Left ventricle myocardium inferior (tissue), 1 donor: ENCODE measurements at places on chromosomes 4 and X. TPM values are rescaled to one million over a fixed set of nuclear protein-coding genes. Genes with fewer than 3 reads are reported as not detected.

The PITX2 gene
- not detected for total RNA-seq

The GAGE2A gene
- total RNA-seq = not detected

GRCh38 chr4:74370912-74371311, 6.0 kb downstream of the EREG start:
- no peak for DNase-seq

- no peak for DNase-seq
These were observed 97.3 kb downstream of the EMCN start for GRCh38 chr4:100420571-100420970.

DNA sequence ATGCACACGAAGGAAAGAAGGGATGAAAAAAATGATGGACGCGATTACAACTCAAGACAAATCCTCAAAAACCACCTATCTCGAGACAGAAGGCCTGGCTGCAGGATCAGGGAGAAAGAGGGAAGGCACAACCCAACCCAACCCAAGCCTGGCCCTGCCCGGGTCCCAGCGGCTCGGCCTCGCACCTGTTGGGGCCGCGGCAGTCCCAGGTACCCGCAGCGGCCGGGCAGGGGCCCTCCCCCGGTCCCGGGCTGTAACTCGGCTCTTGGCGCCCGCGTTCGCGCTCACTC, 464 bp downstream of the RASGEF1B start:
- DNase-seq = no peak
